Dermis microvascular lymphatic vessel endothelial cell (primary cell): ENCODE measurements at places on chromosomes 7 and 10.
A peak's percentile ranks its signal among the peaks of the same experiment; 100 is the strongest.

DNA sequence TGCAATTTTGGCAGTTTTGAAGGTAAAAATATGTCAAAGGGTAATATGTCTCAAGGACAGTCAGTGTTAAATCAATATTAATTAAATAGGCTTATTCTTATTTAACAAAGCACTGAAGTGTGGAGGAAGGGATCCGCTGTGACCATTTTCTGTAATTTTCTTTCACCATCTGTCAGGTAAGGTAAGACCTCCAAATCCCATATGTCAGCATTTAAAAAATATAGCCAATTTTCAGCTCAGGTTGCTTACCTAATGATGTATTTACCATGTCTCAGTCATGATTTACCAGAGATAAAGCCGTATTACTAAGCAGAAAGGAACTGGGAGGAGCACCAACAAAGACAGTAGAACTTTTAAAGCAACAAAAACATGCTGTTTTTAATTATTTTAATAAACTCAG lies 683.9 kb downstream of the CCSER2 start:
- DNase-seq, result no peak

DNA sequence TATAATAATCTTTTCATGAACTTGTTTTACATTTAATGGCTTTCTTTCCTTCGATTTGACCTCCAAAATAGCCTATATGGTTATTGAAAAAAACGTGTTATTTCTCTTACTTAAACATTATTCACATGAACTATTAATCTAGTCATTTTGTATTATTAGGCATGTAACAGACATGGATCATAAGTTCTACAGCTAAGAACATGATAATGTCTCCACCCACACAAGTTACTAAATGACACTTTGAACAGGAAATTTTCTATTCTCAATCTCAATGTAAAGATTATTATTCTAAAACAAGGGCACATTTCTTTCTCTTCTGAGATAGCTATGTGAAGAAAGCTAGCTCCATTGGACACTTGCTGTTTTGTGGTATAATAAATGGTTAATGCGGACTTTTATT lies 10.0 kb downstream of the LAMB4 start:
- DNase-seq, result no peak

DNA sequence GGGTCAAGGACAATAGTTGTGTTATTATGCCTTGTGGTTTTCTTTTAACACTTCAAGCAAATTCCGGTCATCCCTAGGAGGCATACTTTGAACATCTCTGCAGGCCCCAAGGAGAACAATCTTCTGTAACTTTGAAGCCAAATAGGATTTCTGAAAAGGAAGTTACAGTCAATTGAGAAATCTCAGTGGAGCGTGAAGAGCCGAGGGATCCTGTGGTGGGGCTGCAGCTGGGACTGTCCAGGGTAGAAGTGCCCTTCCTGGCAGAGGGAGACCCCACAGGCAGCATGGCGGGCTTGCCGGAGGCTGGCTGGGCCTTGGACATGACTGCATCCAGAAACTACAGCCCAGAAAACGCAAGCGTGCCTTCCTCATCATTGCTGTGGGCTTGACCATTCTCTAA lies 179.7 kb downstream of the PTPN20 start:
- no peak for DNase-seq

GRCh38 chr7:132226046-132226956 lies 350.0 kb downstream of the PLXNA4 start:
- no peak for DNase-seq

- DNase-seq, result no peak
These were observed 144.5 kb downstream of the ADCY1 start for GRCh38 chr7:45718464-45719330.

DNA sequence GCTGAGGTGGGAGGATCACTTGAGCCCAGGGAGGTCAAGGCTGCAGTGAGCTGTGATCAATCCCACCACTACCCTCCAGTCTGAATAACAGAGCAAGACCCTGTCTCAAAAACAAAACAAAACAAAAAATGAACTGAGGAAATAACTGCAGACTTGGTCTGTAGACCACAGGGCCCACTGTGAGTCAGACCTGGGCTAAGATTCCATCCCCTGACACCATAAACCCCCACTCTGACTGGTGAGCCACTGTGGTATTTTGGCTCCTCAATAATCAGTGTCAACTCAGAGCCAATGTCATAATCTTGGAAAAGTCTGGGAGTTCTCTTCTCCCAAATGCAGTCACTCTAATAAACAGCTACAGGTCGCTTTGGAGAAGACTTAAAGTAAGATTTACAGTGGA lies 24.0 kb upstream of the ERCC6 start:
- DNase-seq, result no peak

DNA sequence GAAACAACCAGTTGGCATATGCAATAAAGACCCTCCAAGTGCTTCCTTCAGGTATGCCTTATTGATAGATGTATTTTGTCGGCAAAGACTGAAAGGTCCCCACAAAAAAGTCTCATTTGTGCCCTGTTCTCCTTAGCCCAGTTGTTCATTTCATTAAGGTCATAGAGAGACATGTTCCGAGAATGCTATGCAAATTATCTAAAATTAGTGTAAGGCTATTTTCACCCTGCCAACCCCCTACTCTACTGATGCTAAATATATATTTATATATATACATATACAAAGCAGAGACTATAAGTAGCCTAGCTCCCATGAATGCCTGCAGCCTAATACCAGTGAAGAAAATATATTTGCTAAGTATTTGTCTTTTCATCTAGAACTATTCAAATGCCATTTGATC lies 96.7 kb upstream of the ADO start:
- no peak for DNase-seq

GRCh38 chr7:92739091-92739490 lies 97.3 kb downstream of the CDK6 start:
- DNase-seq, result no peak

DNA sequence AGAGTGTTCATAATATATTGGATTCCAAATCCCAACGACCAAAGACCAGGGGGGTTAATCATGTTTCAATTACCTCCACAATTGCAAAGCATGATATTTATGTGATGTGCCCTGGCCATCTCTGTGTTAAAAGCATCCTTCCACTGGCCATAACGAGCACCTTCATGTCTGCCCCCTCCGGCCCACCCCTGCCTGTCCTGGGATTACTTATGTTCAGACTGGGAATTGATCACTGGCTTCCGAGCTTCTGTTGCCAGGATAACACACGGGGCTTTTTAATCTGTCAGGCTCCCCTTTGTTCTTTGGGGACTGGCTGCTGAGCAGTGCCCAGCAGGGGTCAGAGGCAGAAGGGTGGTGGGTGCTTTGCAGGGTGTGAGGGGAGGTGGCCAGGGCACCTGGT lies 13.7 kb upstream of the CHST15 start:
- DNase-seq, result no peak

DNA sequence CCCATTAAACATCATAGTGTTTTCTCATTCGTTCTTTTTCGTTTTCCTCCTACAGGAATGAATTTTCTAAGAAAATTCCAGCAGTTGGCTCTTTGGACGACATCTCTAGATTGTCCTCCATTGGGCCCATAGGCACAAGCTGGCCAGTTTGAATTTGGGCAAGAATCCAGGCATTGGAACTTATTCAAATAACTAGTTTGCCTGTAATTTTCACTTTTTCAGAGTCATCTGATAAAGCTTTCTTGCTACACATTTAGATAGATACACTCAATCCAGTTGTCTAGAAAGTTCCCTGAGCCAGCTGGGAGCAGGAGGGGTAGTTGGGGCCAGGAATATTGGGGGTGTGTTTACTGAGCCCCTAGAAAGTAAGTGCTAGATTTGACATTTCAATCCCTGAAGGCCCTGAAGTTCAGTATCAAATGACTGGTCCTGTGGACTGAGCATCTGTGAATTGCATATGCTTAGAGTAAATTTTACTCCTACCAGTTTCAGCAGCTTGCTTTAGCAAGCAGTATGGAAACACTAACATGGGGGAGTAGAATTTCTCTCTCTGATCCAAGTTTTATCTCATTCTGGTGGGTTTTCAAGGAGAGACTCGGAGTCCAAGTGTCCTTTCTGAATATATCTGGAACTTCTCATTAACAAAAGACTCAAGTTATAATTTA lies 5.2 kb downstream of the EGFR start:
- DNase-seq, result no peak

GRCh38 chr7:106757846-106758245 lies 96.9 kb upstream of the CCDC71L start:
- DNase-seq, result peak; percentile 67

DNA sequence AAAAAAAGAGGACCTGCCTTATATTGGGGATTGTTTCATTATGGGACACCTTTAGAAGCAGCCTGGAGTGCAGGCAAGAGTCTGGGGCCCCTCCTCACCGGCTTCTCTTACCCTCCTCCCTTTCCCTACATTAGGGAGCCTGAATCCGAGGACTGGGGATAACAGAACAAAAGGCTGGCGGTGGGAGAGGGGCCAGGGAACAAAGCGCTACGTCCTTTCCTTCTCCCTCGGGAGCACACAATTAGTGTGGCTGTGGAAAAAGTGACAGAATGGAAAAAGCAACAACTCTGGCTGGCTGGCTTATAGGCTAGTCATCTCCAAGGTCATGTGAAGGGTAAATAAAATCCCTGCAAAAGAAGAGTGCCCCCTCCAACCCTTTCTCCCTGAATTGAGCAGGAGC lies 74.7 kb downstream of the LSM5 start:
- no peak for DNase-seq

DNA sequence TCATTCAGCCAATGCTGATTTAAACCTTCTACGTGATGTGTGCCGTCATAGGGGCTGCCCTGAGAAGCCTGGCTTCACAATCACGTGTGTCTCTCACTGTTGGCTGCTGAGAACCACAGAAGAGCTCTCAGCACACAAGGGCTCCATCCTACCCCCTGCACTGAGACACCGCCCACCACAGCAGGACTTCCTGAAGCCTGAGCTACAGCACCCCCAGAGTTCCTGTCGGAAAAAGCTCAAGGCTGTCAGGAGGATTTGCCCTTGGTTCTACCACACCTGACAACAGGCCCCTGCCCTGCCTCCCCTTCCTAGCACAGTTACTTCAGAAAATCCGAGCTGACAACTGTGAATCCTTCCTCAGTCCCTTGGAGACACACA lies 191.9 kb downstream of the MAD1L1 start:
- no peak for DNase-seq

- no peak for DNase-seq
These were observed 218.2 kb upstream of the KLF14 start for GRCh38 chr7:130951976-130952876.

GRCh38 chr10:103884681-103885139 lies 29.3 kb upstream of the SH3PXD2A start:
- peak; percentile 54 for DNase-seq

DNA sequence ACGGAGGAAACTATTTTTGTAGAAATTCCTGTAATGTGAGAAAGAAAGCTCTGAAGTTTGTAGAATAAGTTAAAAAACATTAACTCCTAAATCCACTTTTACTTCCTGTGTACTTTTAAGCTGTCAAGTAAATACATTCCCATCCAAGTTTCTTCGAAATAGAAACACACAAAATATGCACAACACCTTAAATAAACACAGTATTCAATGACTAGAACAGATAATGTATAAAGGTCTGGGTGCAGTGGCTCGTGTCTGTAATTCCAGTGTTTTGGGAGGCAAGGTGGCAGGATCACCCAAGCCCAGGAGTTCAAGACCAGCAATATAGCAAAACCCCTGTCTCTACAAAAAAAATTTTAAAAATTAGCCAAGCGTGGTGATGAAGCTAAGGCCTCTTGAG lies 121.9 kb upstream of the ODAD2 start:
- no peak for DNase-seq

DNA sequence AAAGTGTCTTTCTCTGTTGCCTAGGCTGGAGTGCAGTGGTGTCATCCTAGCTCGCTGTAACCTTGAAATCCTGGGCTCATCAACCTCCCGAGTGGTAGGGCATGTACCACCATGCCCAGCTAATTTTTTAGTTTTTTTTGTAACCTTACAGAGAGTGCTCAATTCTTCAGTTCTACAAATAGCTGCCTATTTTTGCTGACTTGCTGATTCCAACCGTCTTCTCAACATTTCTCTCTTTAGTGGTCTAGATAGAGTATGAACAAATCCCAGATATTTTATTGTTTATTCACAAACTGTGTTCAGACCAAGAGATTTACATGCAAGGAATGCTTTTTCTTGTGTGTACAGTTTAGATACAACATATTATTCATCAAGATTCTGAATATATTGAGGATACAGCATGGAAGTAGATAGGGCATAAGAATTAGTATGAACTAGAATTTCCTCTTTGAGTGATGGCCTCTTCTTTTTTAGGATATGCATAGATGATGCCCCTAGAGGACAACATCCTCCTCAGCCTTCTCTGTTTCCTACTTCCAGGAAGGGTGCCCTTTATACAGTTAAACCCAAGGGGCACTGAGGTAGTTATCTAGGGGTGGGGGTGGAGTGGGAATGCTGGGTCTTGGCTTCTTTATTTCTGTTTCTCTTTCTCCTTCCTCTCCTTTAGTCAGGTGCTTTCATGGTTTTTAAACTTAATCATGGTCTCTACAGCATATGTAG lies 26.0 kb downstream of the PRPF18 start:
- no peak for DNase-seq

GRCh38 chr7:131000389-131000788 lies 266.4 kb upstream of the KLF14 start:
- DNase-seq, result no peak

- no peak for DNase-seq
These were observed 27.3 kb downstream of the DENND11 start for GRCh38 chr7:141674702-141675101.

- no peak for DNase-seq
These were observed 53.0 kb upstream of the TNKS2 start for GRCh38 chr10:91745090-91745831.

GRCh38 chr10:16894821-16895220 lies 77.6 kb upstream of the RSU1 start:
- no peak for DNase-seq

DNA sequence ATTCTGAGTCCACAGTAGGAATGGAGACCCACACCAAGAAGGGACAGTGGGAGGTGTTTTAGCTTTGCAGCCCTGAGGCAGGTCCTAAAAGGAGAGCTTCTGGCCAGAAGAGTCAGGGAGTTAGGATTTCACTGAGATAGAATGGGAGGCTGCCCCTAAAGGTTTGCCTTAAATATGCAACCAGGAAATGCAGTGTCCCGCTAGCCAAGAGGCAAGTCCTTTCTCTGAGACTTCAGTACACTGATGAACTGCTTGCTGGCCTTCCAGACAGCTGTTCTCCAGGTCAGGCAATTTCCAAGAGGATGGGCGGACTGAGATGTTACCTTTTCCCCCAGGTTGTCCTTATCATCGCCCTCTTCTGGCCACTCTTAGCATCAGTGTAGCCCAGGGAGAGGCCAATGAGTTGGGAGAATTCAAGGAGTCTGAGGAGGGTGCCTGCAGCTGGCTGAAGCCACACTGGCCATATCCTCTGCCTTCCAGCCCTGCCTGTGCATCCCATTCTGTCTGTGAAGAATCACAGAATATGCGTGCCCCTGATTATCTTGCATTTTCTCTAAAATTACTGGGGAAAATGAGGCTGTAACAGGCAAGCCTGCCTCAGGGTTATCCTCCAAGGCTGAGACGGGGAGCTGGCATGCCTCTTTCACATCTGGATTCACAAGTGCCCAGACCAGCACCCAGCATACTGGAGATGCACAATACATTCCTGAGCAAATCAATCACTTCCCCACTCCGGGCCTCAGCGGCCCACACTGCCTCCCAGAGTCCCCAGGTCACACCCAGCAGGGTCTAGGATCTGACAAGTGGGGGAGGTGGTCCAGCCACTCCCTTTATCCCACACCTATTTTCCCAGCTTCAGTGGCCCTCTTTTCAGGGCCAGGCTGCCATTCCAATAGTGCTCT lies 2.4 kb downstream of the TLL2 start:
- peak; percentile 37 for DNase-seq
